ENCODE measurements at places on chromosomes 6 and 20. TPM values are rescaled to one million over a fixed set of nuclear protein-coding genes. Genes with fewer than 3 reads are reported as not detected.

Gene VWA7
- 1.8 TPM for polyA plus RNA-seq

Gene ENPP1
- 1.3 TPM for polyA plus RNA-seq

Gene TNF
- polyA plus RNA-seq, result 2.1 TPM

Gene STX11
- 42.6 TPM for polyA plus RNA-seq

Gene C6orf15
- not detected for polyA plus RNA-seq

Gene IL20RA
- polyA plus RNA-seq, result not detected

Gene RFX6
- polyA plus RNA-seq, result not detected

Gene GTSF1L
- not detected for polyA plus RNA-seq

Measured in immature natural killer cell (primary cell).